ENCODE measurements at places on chromosomes 16 and 17.

DNA sequence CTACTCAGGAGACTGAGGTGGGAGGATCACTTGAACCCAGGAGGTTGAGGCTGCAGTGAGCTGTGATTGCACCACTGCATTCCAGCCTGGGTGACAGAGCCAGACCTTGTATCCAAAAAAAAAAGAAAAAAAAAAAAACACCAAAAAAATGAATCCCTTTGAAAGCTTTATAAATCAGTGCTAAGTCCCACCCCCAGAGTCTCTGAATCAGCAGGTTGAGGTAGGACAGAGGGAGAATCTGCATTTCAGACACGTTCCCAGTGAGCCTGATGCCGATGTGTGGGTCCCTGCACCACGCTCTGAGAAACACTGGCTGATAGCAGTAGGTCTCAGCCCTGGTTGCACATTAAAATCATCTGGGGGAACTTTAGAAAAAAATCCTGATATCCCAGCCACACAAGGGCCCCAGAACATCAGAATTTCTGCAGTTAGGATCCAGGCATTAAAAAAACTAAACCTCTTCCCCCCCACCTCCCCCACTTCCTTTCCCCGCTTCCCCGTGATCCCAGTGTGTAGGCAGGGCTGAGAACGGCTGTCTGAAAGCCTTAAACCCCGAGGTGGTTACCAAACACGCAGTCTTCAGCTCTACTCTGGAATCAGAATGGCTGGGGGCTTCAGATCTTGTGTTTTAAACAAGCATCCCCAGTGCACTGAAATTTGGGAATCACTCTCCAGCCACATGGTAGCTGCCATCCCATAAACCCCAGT lies 27.3 kb upstream of the GPRC5B start:
- DNase-seq = no peak

- DNase-seq = no peak
Observed at GRCh38 chr16:1198194-1198593, 26.9 kb downstream of the TPSG1 start.

DNA sequence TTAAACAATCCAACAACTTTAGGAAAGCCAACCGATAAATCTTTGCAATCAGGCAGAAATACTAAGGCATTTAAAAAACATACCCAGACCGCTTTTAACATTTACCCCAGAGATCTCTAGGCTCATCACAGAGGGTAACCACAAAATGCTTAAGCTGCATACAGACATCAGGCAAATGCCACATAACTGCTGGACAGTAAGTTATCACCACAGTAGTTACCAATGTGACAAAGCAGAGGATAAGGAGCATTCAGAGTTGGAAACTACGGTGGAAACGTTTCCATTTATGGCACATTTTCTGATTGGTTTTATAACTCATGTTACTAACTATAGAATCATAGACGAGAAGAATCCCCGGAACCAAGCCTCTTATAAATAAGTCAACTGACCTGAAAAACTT lies 77.5 kb downstream of the KANSL1 start:
- DNase-seq = no peak

- no peak for DNase-seq
Observed at GRCh38 chr17:11551442-11551841, 46.8 kb upstream of the DNAH9 start.

DNA sequence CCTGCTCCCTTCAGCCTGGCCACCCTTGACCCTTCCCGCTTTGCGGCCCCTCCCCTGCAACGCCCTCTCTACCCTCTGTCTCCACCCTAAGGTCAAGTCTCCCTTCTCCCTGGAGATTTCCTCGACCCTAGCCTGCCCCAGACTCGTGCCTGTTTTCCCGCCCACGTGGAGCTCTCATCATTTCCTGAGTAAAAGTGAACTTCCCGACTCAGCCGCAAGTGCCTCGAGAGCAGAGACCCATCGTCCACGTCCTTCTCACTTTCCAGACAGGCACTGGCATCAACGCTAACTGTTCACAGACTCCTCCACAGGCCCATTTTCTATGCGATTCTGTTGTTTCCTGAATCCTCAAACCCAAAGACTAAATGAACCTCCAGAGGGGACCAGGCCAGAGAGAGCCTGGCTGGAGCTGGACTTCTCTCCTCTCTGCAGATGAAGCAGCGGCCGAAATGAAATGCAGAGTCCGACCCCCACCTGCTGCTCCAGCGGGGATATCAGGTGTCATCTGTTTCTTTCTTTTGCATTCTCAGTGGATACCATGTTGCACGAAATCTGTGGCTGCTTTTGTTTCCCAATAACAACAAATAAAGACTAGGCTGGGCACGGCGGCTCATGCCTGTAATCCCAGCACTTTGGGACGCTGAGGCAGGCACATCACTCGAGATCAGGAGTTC lies 52.5 kb downstream of the RTN4RL1 start:
- DNase-seq = no peak

GRCh38 chr16:57478396-57479204 lies 7.7 kb downstream of the DOK4 start:
- DNase-seq = no peak

- no peak for DNase-seq
Observed at GRCh38 chr17:27513849-27514248, 57.6 kb downstream of the KSR1 start.
